T-cell (primary cell): ENCODE measurements at places on chromosomes 6 and 20.

- DNase-seq, result no peak
Observed at GRCh38 chr6:49003348-49003747, 459.7 kb downstream of the MMUT start.

- no peak for DNase-seq
Observed at GRCh38 chr6:82270881-82271635, 23.5 kb upstream of the IBTK start.

DNA sequence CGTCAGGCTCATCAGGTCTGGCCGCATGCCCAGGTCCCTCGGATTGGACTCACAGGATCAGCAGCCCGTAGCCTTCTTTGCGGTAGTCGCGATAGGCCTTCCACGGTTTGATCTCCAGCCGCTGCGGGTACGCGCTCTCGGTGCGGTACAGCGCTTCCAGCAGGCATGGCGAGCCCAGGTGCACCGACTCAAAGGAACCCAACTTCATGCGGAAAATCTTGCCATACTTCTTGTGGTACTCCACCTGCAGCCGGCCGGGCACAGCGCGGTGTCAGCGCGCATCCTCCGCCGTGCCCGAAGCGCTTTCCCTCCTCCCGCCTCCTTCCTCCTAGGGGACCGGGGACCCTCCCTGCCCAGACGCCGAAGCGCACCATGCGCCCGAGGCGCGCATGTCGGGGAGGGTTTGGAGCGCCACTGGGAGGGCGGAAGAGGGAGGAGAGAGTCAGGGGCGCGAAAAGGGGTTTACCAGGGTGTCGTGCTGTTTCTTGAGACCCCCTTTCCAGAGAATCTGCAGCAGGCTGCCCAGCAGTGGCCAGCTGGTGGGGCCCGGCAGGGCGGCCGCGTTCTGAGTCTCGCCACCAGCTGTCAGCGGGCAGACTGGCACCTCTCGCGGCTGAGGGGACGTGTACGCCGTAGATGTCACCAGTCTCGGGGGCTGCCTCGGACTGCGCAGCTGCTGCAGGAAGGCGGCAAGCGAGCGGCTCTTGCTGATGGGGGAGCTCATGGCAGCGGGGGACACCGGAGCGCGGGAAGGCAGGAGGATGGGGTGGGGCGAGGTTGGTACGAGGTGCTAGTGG, 732 bp downstream of the CYP24A1 start:
- DNase-seq, result no peak

- no peak for DNase-seq
Observed at GRCh38 chr6:142376800-142377496, 75.1 kb downstream of the ADGRG6 start.

DNA sequence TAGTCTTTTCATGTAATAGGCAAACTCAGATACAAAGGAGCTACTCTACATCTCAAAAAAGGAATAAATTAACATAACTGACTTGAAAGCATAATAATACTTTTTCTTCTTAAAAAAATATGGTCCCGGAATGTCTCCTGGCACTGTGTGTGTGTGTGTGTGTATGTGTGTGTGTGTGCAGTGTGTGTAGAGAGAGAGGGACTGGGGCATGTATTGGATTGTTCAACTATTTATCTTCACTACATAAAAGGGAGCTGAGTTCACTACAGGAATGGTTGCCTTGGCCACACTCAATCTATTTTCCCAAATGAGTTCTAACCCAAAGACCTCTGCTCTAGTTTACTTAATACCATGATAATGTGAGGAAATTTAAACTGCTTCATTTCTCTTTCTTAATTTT, 51.1 kb downstream of the B3GAT2 start:
- DNase-seq, result no peak

DNA sequence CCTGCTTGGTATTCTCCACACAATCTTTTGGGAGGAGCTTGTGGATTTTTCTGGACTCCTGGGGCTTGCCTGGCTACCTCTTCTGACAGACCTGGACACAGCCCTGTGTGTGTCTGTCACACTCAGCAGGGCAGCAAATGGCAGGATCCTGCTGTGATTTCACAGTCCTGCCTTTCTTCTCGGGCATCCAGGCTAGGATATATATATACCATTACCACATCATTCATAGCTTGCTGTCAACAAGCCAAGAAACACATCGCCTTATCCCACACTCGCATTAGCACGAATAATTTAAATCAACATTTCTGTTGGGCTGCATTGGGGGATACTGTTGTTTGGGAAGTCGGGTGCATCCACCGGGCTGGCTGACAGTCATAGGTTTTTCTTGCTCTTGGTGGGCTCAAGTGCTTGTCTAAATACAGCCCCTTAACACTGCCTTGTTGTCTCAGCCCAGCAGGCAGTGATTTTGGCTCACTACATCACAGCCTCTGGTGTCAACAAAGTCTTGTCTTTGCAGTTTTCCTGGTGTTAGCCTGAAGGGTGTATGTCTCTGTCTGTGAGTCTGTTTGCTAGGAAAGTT, 154.9 kb upstream of the FERMT1 start:
- DNase-seq, result no peak

GRCh38 chr20:5215672-5216304, 89.0 kb downstream of the CDS2 start:
- no peak for DNase-seq

DNA sequence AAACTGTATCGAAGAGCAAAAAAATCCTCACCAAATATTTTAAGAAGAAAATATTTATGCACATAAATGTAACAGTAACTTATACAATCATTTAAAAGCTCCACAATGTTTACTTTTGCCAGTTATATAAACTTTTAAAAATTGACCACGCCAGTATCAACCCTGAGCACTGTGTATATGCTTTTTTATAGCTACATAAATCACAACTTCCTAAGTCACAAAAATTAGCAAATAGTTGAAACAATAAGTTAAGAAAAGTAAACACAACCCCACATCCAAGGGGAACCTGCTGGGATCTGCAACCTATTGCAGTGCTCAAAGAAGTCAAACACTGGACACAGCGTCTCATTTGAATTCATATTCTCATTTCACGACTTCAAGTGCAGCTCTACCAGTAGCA, 89.8 kb upstream of the DST start:
- no peak for DNase-seq

DNA sequence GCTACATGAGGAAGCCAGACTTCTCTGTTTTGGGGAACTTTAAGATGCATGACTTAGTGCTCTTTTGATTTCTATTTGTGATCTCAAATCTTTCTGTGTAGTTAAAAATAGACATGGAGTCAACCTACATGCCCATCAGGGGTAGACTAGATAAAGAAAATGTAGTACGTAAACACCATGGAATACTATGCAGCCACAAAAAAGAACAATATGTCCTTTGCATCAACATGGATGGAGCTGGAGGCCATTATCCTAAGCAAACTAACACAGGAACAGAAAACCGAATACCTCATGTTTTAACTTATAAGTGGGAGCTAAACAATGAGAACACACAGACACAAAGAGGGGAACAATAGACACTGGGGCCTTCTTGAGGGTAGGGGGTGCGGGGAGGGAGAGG, 102.8 kb downstream of the ZDHHC14 start:
- DNase-seq, result no peak

DNA sequence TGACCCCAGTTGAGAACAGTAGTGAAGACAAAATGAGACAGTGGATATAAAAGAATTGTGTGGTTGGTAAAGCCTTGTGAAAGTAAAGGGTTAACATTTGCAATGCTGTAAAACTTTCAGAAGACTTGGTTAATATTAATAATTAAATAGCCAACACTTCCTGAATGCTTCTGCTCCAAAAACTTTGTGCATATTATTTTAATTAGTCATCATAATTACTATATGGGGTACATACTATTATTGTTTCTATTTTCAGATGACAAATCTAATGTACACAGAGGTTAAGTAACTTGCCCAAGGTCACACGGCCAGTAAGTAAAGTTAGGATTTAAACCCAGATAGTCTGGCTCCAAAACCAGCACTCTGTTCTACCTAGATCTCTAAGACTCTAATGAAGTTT, 291.3 kb downstream of the OGFRL1 start:
- no peak for DNase-seq

DNA sequence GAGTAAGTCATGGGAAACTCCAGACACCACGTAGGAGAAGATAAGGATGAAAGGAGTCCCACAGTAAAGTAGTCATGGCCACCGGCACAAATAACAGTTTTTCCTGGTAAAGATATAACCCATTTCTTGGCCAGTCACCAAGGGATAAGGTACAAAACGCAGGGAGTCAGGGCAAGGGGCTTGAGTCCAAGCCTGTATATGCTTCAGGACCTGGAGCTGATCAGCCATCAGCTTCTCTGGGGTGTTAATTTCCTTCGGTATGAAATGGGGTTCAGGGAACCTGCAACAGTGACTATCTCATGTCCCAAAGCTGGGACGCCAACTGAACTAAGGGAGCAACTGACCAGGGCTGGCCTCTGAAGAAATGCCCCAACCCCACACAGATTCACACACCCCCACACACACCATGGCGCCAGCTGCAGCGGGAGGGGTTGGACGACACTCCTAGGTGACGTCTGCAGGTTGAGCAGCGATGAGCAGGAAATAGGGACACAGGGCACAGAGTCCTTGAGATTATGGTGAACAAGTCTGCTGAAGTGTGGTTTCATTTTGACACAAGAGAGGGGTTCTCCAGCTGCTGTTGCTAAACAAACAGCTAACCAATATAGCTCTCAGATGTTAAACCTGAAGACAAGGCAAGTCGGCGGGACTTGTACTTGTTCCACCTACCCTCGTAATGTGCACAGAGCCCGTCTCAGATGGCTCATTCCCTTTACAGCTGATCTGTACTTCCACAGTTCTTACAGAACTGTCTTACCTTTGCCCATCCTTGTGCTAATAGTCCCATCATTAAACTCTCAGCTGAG, 7.4 kb upstream of the ADTRP start:
- DNase-seq, result peak; percentile 15

DNA sequence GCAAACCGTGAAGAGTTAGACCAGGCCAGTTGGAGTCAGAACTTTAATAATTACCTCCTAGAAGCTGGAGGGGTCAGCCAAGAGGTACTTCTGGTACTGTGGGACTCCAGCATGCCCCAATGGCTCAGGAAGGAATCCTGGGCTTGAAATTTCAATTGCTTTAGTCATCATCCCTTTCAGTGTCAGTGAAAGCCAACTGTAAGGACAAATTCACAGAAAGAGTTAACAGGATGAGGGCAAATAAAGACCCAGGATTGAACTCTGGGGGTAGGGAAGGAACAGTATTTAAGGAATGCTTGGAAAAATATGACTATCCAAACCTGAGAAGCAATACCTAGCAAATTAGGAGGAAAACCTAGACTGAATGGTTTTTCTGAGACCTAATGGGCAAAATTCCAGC, 735.1 kb upstream of the MARCKS start:
- DNase-seq, result no peak

GRCh38 chr6:167532410-167533288, 207.8 kb downstream of the TTLL2 start:
- no peak for DNase-seq

DNA sequence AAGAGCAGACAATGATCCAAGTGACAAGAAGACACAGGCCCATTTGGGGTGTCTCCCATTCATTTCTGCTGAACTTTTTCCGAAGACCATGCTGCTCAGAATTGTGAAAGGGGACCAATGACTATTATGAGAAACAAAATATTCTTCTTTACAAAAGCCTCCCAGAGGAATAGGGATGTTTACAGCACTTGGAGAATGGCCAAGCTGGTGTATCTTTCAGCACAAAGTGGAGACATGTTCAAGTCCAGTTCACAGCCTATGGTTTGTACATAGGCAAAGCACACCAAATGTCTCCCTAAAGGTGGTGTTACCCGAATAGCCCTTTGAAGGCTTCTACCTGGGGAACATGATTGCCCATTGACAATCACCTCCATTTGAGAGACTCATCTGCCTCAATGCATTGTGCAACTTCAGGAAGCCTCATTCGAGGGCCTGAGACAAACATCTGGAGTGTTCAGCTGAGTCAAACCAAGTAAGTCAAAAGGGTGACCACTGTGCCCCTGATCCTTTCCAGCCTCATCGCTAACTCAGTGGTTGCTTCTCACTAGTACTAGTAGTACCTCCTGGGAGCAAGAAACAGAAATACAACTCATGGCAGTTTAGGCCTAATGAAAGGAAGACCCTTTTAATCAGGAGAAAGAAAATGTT, 451.0 kb upstream of the MARCKS start:
- DNase-seq, result no peak

- DNase-seq, result no peak
Observed at GRCh38 chr6:26053992-26054780, 33.0 kb upstream of the HFE start.

DNA sequence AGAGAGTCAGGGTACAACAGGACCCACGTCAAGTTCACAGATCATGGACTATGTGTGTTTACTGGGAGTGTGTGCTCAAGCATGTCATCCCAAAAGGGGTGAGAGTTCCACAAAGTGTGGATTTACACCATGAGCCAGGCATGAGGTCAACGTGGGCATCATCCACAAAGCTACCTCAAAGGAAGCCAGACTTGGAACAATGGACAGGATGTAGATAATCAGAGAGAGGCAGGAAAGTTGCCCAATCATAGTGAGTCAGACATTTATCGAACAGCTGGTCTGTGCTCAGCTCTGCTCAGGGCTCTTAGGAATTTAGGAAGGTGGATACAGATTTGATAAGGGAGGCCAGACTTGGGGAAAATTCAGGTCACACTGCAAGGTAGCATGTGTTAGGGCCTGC, 317.2 kb upstream of the CDYL start:
- DNase-seq, result no peak

DNA sequence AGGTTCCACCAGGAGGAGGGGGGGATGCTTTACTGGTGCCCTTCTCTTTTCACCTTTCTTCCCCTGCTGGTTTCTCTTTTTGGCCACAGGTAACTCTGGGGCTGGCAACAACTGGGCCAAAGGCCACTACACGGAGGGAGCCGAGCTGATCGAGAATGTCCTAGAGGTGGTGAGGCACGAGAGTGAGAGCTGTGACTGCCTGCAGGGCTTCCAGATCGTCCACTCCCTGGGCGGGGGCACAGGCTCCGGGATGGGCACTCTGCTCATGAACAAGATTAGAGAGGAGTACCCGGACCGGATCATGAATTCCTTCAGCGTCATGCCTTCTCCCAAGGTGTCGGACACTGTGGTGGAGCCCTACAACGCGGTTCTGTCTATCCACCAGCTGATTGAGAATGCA, 4.4 kb downstream of the TUBB1 start:
- DNase-seq, result no peak

GRCh38 chr20:2335096-2335870, 39.5 kb downstream of the TGM3 start:
- DNase-seq, result no peak

DNA sequence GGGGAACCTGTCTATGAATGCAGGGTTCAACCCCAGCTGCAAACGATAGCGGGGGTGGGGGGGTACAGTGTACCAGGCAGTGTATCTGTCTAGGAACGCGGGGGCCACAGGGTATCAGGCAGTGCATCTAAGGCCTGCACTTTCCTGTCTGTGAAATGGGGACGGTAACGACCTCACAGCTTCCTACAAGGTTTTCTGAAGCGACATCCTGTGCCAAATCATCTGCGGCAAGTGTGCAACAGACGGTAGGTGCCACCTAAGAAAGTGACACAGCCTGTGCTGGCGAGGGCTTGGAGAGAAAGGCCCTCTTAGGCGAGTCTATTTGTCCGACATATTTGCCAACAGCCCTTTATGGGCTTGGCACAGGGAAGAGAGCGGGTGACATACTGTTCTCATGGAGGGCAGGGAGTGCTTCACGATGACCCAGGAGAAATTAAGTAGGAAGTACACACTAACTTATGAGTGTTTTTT, 3.8 kb downstream of the DIDO1 start:
- peak; percentile 49 for DNase-seq

GRCh38 chr6:15852289-15852688, 189.5 kb upstream of the DTNBP1 start:
- DNase-seq, result no peak
